ENCODE measurements at places on chromosomes 3 and 15.

GRCh38 chr3:127529346-127530188, 61.0 kb downstream of the TPRA1 start:
- DNase-seq = no peak

DNA sequence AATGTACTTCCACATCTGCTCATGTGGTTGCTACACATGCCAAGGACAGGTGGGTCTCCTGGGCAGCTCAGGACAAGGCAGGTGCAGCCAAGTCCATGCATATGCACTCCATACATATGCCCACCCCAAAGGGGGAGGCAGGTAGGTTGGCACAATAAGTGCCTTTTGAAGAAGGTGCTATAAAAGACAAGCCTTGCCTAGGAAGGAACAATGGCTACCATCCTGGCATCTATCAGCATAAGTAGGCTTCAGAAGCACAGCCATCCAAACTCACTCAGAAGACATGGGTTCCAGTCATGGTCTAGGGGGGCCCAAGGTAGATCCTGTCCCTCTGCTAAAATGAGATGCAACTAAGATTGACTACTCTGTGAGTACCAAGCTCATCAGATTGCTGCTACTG, 34.6 kb downstream of the NBEAL2 start:
- DNase-seq = no peak

GRCh38 chr3:37521429-37521828, 340.3 kb upstream of the CTDSPL start:
- no peak for DNase-seq

GRCh38 chr15:42544853-42545629, 3.6 kb downstream of the LRRC57 start:
- peak; percentile 5 for DNase-seq

DNA sequence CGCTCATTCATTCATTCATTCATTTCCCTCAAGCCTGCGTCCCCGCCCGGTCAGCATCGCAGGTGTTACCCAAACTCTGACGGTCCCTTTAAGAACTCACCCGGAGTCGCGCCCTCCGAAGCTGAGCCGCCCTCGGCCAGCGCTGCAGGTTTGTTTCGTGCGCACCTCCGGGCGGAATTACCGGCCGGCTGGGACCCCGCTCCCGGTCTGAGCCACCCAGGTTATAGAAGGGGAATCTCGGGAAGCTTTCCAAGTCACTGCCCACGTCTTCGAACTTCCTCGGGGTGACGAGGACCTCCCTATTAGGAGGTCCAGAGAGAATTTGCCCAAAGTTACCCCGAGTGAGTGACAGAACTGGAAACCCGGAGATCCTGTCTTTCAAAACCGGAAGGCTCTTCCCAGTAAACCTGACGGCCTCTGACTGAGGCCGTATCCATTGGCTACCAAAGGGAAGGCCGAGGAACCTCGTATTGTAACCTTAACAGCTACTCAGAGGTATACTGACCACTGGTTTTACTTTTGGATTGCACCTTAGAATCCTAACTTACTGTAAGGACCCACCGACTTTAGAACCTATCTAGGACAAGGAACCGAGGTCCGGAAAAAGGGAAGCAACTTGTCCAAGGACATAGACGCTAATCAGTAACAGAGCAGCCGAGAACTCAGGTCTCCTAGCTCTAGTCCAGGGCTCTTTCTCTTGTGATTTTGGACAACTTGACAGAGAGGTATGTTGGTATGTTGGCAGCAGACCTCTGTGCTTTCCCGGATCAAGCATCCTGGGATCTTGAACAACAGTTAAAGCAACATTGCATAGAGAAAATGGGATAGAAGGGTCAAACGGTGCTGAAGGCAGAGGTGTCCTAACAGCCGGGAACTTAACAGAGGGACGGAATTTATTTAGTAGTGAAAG, 788 bp upstream of the DLG1 start:
- DNase-seq = peak; percentile 28

DNA sequence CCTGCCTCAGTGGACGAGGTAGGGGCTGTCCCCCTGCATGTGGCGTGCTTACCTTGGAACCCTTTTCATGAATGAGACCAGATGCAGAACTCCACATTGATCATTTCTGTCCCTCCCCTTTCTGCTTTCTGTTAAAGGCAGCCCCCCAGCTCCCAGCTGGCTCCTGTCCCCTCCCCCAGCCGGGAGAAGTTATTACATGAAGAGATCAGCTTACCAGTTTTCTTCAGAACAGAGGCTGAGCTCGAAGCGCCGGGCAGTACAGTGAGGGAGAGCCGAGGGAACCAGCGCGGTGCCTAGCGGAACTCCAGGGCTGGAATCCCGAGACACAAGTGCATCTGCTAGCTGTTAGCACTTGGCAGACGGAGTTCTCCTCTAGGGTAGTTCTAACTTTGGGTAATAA, 263.3 kb upstream of the NR2E3 start:
- DNase-seq = no peak

Measured in A172 (cell line).